ENCODE measurements at places on chromosomes 11 and 22. TPM values are rescaled to one million over a fixed set of nuclear protein-coding genes. Genes with fewer than 3 reads are reported as not detected.

DNA sequence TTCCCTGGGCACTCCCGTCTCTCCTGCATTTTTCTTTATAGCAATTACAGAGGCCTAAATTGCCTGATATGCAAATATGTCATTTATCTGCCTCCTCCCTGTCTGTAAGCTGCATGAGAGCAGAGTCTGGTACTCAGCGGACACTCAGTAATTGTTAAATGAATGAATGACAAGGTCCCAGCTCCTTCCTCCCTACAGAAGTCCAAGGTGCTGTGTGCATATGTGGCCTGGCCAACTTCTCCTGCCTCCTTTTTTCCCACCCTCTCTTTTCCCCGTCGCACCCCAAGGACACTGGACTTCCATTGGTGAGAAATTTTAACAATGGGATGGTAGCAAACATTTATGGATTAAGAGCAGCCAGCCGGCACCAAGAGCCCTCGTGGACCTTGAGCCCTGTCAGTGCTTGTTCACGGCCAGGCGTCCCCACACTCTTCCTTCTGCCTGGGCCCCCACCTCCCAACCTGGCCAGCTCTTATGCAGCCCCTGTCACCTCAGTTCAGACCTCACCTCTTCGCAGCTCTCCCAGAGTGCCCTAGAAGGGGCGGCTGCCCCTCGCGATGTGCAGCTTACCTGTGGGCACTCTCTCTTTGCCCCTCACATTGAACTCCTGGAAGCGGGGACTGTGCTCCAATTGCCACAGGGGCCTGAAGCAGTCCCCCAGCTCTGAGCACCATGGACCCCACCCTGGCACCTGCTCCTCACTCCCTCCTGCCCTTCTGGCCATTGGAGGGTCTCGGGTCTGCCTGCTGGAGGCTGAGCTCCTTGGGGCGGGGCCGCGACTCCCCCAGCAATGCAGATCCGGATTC is 1.5 kb downstream of the TMPRSS6 start:
- H3K27me3 ChIP-seq = no peaks in the 10 kb centered on the region
- H3K27ac ChIP-seq = no peak overlapping the region
- H3K36me3 ChIP-seq = no peaks in the 10 kb centered on the region
- H3K4me1 ChIP-seq = no peaks in the 10 kb centered on the region

- no peak for DNase-seq
- H3K4me1 ChIP-seq = no peaks in the 10 kb centered on the region
- no peaks in the 10 kb centered on the region for H3K27me3 ChIP-seq
- H3K27ac ChIP-seq = no peak overlapping the region
Measured at GRCh38 chr11:17772704-17773600, 38.4 kb downstream of the KCNC1 start.

The ACR gene
- 0.40 TPM for total RNA-seq

DNA sequence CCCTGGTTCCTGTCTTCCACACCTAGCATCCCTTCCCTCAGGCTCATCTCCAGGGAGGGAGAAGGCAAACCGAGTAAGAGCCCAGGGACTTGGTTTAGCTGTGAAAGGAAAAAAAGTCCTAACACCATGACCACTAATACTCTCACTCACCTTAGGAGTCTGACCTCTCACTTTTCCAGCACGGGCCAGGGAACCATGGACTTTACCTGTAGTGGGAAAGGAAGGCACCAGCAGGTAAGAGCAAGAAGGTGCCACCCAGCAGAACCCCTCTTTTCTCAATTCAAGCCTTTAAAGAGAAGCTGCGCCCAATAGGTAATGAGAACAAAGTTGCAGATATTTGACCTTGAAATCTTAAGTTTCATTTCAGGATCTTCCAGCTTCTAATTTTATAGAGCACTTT is 1.1 kb downstream of the FAU start:
- no peaks in the 10 kb centered on the region for H3K27me3 ChIP-seq
- H3K4me1 ChIP-seq = peaks cover 22% of the 10 kb centered on the region
- no peak overlapping the region for H3K27ac ChIP-seq
- H3K4me3 ChIP-seq = no peak overlapping the region
- DNase-seq = no peak

DNA sequence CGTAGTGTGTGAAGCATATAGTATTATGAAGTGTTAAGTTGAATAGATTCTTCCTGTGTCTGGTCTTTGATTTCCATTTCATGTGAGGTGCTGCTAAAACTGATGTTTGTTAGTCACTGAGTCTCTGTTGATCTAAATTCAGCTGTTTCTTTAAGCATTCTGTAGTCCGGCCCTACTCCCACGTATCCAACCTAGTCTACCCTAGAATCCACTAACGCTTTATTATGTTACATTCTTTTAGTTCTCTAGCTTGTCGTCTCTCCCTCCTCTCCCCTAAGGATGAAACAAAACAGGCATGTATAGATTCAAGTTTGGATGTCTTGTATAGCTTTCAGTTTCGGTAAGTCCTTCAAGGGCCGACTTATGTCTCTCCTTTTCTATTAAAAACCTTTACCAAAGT is 4.1 kb downstream of the WEE1 start:
- H3K4me1 ChIP-seq = peaks cover 12% of the 10 kb centered on the region
- H3K27ac ChIP-seq = no peak overlapping the region
- no peaks in the 10 kb centered on the region for H3K36me3 ChIP-seq

GRCh38 chr11:44945666-44946065 is 5.0 kb downstream of the TP53I11 start:
- no peak overlapping the region for H3K27ac ChIP-seq
- no peaks in the 10 kb centered on the region for H3K36me3 ChIP-seq
- H3K4me1 ChIP-seq = no peaks in the 10 kb centered on the region
- no peak for DNase-seq
- H3K27me3 ChIP-seq = no peaks in the 10 kb centered on the region

DNA sequence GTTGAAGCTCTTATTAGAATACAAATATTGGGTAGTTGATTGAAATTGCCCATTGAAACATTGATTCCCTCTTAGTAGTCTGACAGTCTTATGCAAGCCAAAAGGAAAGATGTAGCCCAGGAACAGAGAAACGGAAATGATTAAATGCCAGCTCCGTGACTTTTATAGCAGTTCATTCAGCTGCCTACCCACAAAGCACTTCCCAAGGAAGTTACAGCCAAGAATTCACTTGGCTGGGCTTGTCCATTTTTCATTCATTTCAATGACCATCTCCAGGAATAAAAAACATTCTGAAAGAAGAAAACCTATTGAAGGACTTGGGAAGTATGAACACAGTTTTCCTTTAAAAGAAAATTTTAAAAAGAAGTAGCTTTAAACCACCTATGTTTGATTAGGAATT is 62.0 kb downstream of the NCAM1 start:
- no peaks in the 10 kb centered on the region for H3K4me1 ChIP-seq
- DNase-seq = no peak
- H3K27me3 ChIP-seq = peaks cover 4% of the 10 kb centered on the region
- H3K27ac ChIP-seq = no peak overlapping the region

GRCh38 chr11:68872216-68873003 is 30.7 kb upstream of the CPT1A start:
- no peak overlapping the region for H3K27ac ChIP-seq
- no peak for DNase-seq
- H3K27me3 ChIP-seq = no peaks in the 10 kb centered on the region
- no peaks in the 10 kb centered on the region for H3K36me3 ChIP-seq

DNA sequence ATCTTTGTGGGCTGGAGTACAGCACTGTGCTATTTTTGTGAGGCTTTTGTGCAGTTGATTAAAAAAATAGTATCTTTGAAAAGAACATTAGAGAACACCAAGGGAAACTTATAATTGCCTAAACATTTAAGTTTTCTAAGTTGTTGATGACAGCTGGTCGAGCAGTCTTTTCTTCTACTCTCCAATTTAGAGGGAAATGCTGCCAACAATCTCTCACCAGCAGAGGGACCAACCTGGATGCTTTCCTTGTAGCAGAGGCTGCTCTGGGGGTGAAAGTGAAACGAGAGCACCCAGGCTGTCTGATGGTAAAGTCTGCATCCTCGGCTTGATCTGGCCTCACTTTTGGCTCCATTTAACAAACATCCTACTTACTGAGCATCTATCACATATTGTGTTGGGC is 1286.5 kb upstream of the TENM4 start:
- no peak overlapping the region for H3K27ac ChIP-seq
- no peaks in the 10 kb centered on the region for H3K27me3 ChIP-seq
- H3K4me3 ChIP-seq = no peak overlapping the region
- no peak for DNase-seq

GRCh38 chr11:69051381-69052342 is 2.9 kb downstream of the TPCN2 start:
- H3K27ac ChIP-seq = no peak overlapping the region
- DNase-seq = no peak

The CCDC117 gene
- total RNA-seq = 12.4 TPM

GRCh38 chr11:71372693-71373657 is 75.2 kb downstream of the DHCR7 start:
- no peaks in the 10 kb centered on the region for H3K36me3 ChIP-seq
- no peaks in the 10 kb centered on the region for H3K27me3 ChIP-seq

GRCh38 chr11:114169321-114169749 is 109.8 kb downstream of the ZBTB16 start:
- H3K27ac ChIP-seq = no peak overlapping the region
- H3K4me3 ChIP-seq = no peak overlapping the region
- no peaks in the 10 kb centered on the region for H3K27me3 ChIP-seq
- no peaks in the 10 kb centered on the region for H3K36me3 ChIP-seq

The FAM227A gene
- total RNA-seq = 0.74 TPM

DNA sequence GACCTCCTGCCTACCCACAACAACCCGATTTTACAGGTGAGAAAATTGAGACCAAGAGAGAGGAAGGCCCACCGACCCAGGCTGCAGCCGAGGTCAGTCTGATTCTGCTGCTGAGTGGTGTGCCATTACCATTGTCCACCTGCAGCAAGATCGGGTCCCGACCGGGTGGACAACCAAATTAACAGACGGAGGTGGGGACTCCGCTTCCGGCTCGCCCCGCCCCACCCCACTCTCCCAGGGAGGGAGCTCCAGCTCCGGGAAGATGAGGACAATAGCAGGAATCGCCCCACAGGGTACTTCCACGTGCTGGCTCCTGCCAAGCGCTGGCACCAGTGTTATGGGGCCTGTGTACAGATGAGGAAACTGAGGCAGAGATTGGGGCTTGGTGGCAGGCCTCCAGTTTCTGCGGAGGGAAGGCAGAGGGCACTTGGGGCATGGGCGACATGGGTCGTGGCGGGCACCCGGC is 425 bp upstream of the KDELR3 start:
- H3K27ac ChIP-seq = no peak overlapping the region
- H3K4me1 ChIP-seq = no peaks in the 10 kb centered on the region
- no peaks in the 10 kb centered on the region for H3K27me3 ChIP-seq
- no peak for DNase-seq
- peak overlapping the region; percentile 57 for H3K4me3 ChIP-seq

DNA sequence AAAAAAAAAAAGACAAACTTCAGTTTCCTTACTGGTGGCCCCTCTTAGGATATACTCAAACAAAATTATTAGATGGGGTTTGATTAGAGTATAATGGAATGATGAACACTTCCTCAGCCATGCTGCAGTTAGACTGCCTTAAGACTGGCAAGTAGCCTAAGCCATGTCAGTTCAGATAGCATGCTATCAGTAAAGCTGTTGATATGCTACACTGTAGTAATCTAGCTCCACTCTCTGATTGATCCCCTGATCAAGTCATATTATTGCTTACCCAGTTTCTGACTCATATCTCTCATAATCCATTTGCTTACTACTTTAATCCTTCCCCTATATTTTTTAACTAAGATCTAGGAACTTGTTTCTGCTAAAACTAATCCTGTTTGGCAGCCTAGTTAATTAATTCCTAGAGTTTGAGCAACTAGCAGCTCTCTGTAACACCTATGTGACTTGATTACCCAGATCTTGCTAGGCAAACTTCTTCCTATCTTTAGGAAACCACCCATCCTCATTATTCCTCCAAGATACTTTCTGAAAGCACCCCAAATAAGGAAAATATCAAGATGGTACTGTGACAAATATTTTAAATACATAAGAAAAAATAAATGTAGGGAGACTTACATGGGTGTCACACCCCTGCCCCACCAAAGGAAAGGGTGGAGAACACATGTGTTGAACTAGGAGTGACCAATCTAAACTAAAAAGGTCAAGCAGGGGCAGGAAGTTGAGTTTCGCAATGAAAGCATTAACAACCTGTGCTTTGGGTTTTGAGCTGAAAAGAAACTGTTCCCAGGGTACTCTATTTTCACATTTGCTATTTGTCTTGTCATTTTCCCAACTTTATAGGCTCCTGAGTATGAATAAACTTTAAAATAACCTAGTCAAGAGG is 43.2 kb downstream of the PIK3C2A start:
- no peak for DNase-seq
- H3K4me1 ChIP-seq = peaks cover 24% of the 10 kb centered on the region
- no peaks in the 10 kb centered on the region for H3K27me3 ChIP-seq
- no peak overlapping the region for H3K4me3 ChIP-seq

GRCh38 chr11:1879941-1880720 is 11.6 kb downstream of the PRR33 start:
- no peak overlapping the region for H3K27ac ChIP-seq
- DNase-seq = peak; percentile 64
- H3K4me1 ChIP-seq = no peaks in the 10 kb centered on the region
- no peak overlapping the region for H3K4me3 ChIP-seq
- no peaks in the 10 kb centered on the region for H3K36me3 ChIP-seq

- peak; percentile 86 for DNase-seq
- H3K4me1 ChIP-seq = no peaks in the 10 kb centered on the region
- no peaks in the 10 kb centered on the region for H3K27me3 ChIP-seq
- H3K36me3 ChIP-seq = no peaks in the 10 kb centered on the region
Measured at GRCh38 chr11:19259487-19260345, 19.0 kb upstream of the E2F8 start.

DNA sequence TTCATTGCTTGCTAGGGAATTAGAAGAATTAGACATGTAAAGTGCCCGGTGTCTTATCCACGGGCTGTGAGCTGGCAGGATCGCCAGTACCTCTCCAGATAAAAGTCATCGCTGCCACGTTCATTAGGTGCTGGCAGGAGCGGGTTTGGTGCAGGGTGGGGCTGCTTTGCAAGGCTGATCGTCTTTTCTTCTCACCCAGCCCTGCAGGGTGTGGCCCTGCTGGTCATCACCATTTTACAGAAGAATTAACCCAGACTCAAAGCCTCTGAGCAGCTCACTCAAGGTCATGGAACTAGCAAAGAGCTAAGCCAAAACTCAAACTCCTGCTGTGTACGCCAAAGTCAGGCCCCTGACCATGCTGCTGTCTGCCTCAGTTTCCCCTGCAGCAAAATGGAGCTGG is 6.1 kb upstream of the FGF4 start:
- no peaks in the 10 kb centered on the region for H3K36me3 ChIP-seq
- no peak overlapping the region for H3K27ac ChIP-seq
- H3K4me3 ChIP-seq = no peak overlapping the region
- no peaks in the 10 kb centered on the region for H3K4me1 ChIP-seq
- H3K27me3 ChIP-seq = no peaks in the 10 kb centered on the region

- DNase-seq = no peak
- no peaks in the 10 kb centered on the region for H3K4me1 ChIP-seq
- no peaks in the 10 kb centered on the region for H3K36me3 ChIP-seq
- H3K27ac ChIP-seq = no peak overlapping the region
Measured at GRCh38 chr11:131999084-131999483, 628.7 kb downstream of the NTM start.
